ENCODE measurements at places on chromosomes 11 and 22. TPM values are rescaled to one million over a fixed set of nuclear protein-coding genes. Genes with fewer than 3 reads are reported as not detected.

OR10G8 gene
- total RNA-seq, result not detected

WNT11 gene
- total RNA-seq, result 2.1 TPM

GRCh38 chr11:12674936-12675696, 895 bp downstream of the TEAD1 start:
- H3K36me3 ChIP-seq, result no peaks in the 10 kb centered on the region
- H3K4me1 ChIP-seq, result peaks cover 8% of the 10 kb centered on the region
- DNase-seq, result no peak
- H3K27me3 ChIP-seq, result peaks cover 64% of the 10 kb centered on the region

DNA sequence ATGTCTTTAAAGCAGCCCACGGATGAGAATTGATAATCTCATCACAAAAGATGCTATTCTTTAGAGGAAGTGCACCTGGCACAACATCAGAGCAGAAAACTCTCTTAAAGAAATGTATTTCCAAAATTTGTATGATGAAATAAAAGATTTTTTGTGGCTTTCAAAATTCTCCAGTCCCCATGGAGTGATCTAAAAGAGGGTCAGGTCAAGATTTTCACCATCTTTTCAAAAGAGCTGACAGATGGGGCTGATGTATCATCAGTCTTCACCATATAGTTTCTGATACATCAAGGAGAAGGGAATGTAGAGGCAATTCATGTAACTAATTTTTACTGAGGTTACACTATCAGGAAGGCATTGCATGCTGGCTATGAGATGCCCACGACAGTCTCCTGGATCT, 11.7 kb downstream of the ME3 start:
- DNase-seq, result no peak
- peaks cover 2% of the 10 kb centered on the region for H3K27me3 ChIP-seq
- no peak overlapping the region for H3K27ac ChIP-seq
- H3K36me3 ChIP-seq, result peaks cover 4% of the 10 kb centered on the region
- H3K4me3 ChIP-seq, result no peak overlapping the region

DNA sequence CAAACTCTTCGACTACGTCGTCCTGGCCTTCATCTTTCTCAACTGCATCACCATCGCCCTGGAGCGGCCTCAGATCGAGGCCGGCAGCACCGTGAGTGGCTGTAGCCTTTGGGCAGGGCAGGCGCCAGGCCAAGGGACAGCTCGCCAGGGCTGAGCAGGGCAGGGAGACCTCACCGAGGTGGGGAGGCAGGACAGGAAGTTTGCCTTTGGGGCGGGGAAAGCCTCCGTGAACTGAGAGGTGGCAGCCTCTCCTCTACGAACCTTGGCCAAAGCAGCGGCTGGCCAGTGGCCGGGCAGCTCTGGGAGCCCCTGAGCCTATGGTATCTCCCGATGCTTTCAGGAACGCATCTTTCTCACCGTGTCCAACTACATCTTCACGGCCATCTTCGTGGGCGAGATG, 93.2 kb downstream of the CACNA1I start:
- H3K4me3 ChIP-seq, result no peak overlapping the region
- peak overlapping the region; percentile 37 for H3K27ac ChIP-seq
- no peaks in the 10 kb centered on the region for H3K27me3 ChIP-seq
- peaks cover 32% of the 10 kb centered on the region for H3K4me1 ChIP-seq
- DNase-seq, result no peak

- no peak overlapping the region for H3K27ac ChIP-seq
- H3K4me1 ChIP-seq, result no peaks in the 10 kb centered on the region
- H3K27me3 ChIP-seq, result peaks cover 32% of the 10 kb centered on the region
- H3K4me3 ChIP-seq, result no peak overlapping the region
- no peak for DNase-seq
Measured at GRCh38 chr22:35064664-35065063, 1.3 kb upstream of the ISX start.

GRCh38 chr11:78081583-78081982, 1.9 kb upstream of the NDUFC2 start:
- no peaks in the 10 kb centered on the region for H3K27me3 ChIP-seq
- H3K4me3 ChIP-seq, result peak overlapping the region; percentile 2
- H3K4me1 ChIP-seq, result peaks cover 29% of the 10 kb centered on the region
- H3K36me3 ChIP-seq, result peaks cover 2% of the 10 kb centered on the region
- no peak for DNase-seq
- H3K27ac ChIP-seq, result no peak overlapping the region

DNA sequence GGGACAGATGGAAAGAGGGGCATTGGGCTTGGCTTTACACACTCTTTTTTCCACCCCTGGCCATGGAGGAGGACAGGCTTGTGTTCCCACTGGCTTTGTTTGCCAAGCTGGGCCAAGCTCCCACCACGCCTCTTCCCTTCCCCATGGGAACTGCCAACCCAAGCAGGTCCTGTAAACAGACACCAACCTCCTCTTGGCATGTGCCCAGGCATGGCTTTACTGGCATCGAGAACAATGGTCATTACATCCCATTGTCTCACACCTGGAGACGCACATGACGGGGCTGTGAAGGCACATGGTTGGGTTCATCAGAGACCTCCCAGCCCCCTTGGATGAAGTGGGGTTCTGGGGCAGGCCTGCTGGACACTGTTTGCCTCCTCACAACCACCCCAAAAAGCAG, 11.7 kb downstream of the SEC14L3 start:
- peaks cover 5% of the 10 kb centered on the region for H3K36me3 ChIP-seq
- DNase-seq, result no peak
- peaks cover 38% of the 10 kb centered on the region for H3K27me3 ChIP-seq
- no peaks in the 10 kb centered on the region for H3K4me1 ChIP-seq
- H3K4me3 ChIP-seq, result no peak overlapping the region

GRCh38 chr11:115345361-115345760, 158.9 kb downstream of the CADM1 start:
- DNase-seq, result no peak
- H3K27ac ChIP-seq, result no peak overlapping the region
- H3K4me1 ChIP-seq, result no peaks in the 10 kb centered on the region
- peaks cover 35% of the 10 kb centered on the region for H3K27me3 ChIP-seq
- H3K36me3 ChIP-seq, result peaks cover 3% of the 10 kb centered on the region

GRCh38 chr11:19512618-19513017, 200.0 kb upstream of the NAV2 start:
- H3K36me3 ChIP-seq, result no peaks in the 10 kb centered on the region
- H3K27me3 ChIP-seq, result peaks cover 76% of the 10 kb centered on the region
- H3K27ac ChIP-seq, result no peak overlapping the region
- H3K4me3 ChIP-seq, result peak overlapping the region; percentile 28
- DNase-seq, result no peak
- H3K4me1 ChIP-seq, result no peaks in the 10 kb centered on the region

GRCh38 chr11:122100756-122101080, 15.3 kb downstream of the BLID start:
- peaks cover 52% of the 10 kb centered on the region for H3K27me3 ChIP-seq
- no peak overlapping the region for H3K27ac ChIP-seq
- peaks cover 9% of the 10 kb centered on the region for H3K4me1 ChIP-seq
- no peak for DNase-seq
- H3K36me3 ChIP-seq, result no peaks in the 10 kb centered on the region

DNA sequence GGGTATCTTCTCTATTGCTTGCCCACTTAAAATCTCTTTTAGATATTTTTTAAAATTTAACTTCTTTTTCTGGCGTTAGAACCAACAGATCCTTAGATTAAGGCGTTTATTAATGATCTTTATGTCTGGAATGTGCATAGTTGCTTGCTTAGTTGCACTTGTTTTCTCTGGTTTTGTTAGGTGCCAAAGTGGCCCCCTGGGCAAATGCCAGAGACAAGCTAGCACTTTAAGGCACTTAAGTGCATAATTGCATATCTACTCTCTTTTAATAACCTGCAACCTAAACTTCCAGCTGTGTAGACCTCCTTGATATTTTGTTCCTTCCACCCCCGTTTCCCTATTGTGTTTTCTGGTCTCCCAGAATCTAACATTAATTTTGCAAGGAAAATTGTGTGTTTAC, 3.3 kb downstream of the RBM4 start:
- H3K27me3 ChIP-seq, result no peaks in the 10 kb centered on the region
- H3K36me3 ChIP-seq, result peaks cover 26% of the 10 kb centered on the region
- no peak for DNase-seq
- H3K27ac ChIP-seq, result peak overlapping the region; percentile 98
- peak overlapping the region; percentile 89 for H3K4me3 ChIP-seq
